ENCODE measurements at places on chromosomes 16 and 17.

- no peak for DNase-seq
Observed at GRCh38 chr16:64409783-64410210, 712.1 kb downstream of the CDH11 start.

GRCh38 chr16:24174504-24174903 is 81.6 kb upstream of the CACNG3 start:
- no peak for DNase-seq

GRCh38 chr17:1720856-1721386 is 3.6 kb upstream of the WDR81 start:
- DNase-seq: peak; percentile 82

- peak; percentile 90 for DNase-seq
Observed at GRCh38 chr16:15482068-15482747, 47.8 kb downstream of the BMERB1 start.

GRCh38 chr17:51298508-51299371 is 38.4 kb downstream of the UTP18 start:
- peak; percentile 19 for DNase-seq

GRCh38 chr17:20200865-20201458 is 191.8 kb downstream of the SPECC1 start:
- no peak for DNase-seq

DNA sequence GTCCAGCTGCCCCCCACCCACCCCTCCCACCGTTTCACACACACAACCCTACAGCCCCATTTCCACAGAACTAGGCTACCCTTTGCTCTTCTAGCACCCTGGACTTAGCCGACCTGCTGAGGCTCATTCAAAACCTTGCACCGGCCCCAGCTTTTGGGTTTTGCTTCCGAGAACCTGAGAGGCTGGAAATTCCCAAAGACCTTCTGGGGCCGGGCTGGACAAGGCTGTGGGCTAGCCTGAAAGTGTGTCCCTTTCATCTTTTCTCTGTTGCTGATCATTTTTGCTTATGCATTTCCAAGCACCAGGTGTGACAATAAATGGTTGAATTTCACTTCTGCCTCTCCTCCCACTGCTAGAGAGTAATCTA is 139.0 kb downstream of the DNAH9 start:
- no peak for DNase-seq

DNA sequence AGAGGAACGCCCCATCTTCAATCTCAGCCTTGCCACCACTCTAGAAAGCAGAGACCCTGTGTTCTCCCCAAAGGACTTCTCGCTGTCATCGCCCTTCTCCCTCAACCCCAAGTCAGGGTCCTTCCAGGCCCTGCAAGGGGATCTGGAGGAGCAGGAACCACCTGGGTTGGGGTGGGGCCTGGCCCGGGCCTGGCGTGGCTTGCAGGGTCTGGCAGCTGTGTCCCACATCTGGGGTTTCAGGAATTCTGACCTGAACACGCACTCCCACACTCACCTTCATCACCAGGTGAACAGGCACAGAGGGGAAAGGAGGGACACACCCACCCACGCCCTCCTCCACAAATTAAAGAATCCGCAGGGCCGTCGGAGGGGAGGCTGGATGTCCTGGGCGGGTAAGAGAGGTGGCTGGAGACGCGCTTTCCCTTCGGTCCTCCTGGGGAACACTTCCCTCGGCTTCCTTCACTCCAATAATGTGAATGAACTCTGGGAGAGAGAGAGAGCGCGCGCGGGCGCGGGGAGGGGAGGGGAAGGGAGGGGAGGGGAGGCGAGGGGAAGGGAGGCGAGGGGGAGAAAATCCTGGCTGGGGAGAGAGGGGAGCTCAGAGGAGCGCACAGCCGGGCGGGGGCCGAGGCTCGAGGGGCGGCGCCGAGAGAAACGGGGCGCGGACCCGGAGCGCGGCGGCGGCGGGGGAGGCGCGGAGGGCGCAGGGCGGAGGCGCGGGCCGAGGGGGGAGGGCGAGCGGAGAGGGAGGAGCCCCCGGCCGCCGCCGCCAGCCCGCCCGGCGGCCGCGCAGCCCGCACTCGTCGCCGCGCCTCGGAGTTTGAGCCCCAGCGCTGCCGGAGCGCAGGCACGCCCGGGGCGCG is at the start of gene CACNG4:
Gene CACNG4, plus strand, starts transcription at position 799 of the 863 bp plus-strand sequence. CDS start 205 bp downstream, outside the sequence.
- no peak for DNase-seq

- no peak for DNase-seq
Observed at GRCh38 chr17:59406808-59407381, 75.4 kb downstream of the YPEL2 start.

DNA sequence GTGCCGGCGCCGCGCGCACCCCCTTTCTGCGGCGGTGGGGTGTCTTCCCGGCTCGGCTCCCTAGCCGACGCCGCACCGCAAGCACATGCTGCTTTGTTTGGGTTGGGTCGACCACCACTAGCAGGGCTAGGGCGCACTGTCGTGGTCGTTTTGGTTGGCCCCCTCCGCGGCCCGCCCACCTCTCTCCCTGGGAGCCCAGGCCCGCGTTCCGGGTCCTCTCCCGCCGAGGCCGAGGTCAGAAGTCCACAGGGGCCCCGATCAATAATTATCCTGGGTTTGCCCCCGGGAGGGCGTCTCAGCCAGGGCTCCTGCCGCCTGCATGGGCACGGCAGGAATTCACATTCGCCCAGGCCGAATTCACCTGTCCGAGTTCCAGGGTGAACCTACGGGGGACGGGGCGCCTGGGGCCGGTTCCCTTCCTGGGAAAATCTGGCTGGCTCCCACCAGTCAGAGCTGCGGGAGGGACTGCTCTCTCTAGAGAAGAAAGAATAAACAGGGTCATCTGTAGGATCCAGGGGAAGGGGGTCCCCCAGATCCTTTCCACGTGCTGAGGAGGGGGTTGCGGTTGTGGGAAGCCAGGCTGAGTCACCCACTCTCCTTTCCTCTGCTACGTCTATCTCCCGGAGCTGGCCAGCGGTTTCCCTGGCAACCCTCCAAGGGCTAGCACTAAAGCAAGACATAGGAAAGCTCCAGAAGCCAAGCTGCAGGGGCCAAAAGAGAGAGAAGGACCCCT is 584 bp upstream of the STAT5B start:
- peak; percentile 83 for DNase-seq

DNA sequence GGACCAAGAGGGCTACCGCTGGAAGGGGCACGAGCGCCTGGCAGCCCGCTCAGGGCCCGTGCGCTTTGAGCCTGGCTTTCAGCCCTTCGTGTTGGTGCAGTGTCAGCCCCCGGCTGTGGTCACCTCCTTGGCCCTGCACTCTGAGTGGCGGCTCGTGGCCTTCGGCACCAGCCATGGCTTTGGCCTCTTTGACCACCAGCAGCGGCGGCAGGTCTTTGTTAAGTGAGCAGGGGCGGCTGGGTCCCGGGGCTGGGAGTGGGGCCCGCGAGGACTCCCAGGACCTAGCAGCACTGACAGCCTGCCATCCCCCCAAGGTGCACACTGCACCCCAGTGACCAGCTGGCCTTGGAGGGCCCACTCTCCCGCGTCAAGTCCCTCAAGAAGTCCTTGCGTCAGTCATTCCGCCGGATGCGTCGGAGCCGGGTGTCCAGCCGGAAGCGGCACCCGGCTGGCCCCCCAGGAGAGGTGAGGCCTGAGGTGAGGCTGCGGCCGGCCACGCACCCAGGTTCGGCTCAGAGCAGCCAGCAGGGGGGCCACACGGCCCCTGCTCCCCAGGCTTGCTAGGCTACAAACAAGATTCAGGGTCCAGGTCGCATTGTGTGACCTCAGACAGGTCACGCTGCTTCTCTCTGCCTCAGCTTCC is 17.4 kb upstream of the MYO15B start:
- no peak for DNase-seq

DNA sequence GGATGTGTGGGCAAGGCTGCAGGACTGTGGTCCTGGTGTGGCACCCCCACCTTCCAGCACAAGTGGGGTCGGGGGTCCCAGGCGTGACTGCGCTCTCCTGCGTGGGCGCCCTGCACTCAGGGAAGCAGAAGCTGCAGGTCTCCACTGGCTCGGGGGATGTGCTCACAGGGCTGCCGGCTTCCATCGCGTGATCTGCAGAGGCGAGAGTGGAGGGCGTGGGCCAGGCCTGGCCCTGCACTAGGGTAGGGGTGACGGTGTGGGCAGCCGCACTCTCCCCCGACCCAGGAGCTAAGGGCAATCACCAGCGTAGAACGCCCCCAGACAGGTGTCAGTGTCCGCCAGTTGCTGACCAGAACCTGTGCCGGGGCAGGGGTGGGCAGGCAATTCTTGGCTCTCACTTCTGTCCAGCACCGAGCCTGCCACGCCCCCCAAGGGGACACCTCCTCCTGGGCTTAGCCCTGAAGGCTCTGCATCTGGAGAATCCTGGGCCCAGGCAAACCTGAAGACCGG is 32.3 kb downstream of the TNFRSF13B start:
- DNase-seq: no peak

GRCh38 chr16:77971306-77972061 is 50.9 kb upstream of the CLEC3A start:
- peak; percentile 83 for DNase-seq

DNA sequence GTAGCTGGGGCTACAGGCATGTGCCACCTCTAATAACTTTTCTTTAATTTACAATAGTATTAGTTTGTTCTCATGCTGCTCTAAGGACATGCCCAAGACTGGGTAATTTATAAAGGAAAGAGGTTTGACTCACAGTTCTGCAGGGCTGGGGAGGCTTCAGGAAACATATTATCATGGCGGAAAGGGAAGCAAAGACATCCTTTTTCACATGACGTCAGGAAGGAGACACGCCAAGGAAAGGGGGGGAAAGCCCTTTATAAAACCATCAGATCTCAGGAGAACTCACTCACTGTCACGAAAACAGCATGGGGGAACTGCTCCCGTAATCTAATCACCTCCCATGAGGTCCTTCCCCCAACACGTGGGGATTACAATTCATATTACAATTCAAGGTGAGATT is 18.3 kb downstream of the IL4R start:
- DNase-seq: no peak

- no peak for DNase-seq
Observed at GRCh38 chr17:44655983-44656710, at the start of gene MEIOC. MEIOC (plus strand) TSS chr17:44656468; CDS start chr17:44656614, 146 bp downstream.

- no peak for DNase-seq
Observed at GRCh38 chr16:87963400-87963799, 12.2 kb downstream of the BANP start.

GRCh38 chr16:53773150-53773846 is 69.3 kb downstream of the FTO start:
- DNase-seq: peak; percentile 58

DNA sequence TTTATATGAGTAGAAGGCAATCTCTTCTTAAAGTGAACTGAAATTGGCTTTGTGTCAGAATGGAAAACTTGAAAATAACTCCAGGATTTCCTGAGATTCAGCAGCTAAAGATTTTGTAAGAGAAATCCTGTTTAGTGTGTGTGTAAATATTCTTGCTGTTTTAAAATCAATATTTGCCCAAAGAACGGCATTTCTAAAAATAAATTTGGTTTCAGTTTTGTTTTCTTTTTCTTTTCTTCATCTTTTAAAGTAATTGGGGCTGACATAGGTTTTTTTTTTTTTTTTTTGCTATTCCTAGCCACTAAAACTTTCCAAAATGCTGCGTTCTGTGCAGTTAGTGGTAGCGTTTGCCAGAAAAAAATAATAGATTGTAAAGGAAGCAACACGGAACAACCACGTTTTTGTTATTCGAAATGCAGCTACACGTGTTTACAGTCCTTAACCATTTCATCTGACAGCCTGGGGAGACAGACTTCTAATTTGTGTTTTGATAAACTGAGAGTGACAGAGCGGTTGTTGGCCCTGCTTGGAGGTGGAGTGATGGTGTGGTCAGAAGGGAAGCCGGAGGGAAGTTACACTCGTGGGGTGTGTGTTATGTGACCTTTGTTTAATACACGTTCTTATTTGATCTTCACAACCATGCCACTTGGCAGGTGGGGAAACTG is 21.6 kb upstream of the SMPD3 start:
- no peak for DNase-seq

GRCh38 chr17:17088541-17089525 is 46.6 kb downstream of the MPRIP start:
- no peak for DNase-seq

DNA sequence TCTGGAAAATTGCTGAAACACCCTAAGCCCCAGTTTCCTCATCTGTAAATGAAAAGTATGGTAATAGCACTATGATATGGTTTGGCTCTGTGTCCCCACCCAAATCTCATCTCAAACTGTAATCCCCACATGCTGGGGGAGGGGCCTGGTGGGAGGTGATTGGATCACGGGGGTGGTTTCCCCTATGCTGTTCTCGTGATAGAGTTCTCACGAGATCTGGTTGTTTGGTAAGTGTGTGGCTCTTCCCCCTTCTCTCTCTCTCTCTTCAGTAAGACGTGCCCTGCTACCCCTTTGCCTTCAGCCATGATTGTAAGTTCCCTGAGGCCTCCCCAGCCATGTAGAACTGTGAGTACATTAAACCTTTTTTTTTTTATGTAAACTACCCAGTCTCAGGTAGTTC is 490.7 kb downstream of the TMEM114 start:
- DNase-seq: no peak

- no peak for DNase-seq
Observed at GRCh38 chr17:44741316-44741715, 17.5 kb upstream of the ADAM11 start.

- peak; percentile 74 for DNase-seq
Observed at GRCh38 chr17:82051776-82052637, at the start of the genes GPS1 and RFNG. GPS1 (plus strand) TSS chr17:82051898; CDS start chr17:82051932, 34 bp downstream. RFNG (minus strand) TSS chr17:82051811; CDS start chr17:82051766, 45 bp downstream.

DNA sequence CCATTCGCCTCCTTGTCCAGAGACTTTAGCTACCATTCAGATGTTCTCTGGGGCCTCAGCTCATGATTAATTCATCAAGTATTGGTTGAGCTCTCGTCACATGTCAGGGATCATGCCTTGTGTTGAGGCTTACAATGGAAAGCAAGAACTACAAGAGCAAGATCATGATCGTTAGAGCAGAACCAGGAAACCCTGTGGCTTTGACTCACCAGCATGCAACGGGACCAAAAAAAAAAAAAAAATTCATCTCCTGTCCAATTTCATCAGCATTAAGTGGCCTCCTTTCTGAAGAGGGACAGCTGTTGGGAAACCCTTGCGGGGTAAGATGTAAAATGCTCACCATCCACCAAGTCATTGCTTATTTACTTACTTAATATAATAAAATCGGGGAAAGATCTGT is 12.1 kb upstream of the USP10 start:
- DNase-seq: no peak

DNA sequence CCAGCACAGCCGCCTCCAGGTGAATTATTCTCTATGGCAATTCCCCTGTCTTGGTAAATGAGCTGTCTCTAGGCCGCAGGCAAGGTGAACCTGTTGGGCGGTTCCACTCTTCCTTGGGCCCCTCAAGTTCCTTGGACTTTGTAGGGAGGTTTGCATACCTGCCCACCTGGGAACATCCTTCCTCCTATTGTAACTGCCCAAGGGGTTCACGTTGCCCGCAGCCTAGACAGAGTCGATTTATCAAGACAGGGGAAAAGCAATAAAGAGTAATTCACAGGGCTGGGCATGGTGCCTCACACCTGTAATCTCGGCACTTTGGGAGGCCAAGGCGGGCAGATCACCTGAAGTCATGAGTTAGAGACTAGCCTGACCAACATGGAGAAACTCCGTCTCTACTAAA is 122.5 kb downstream of the KCNJ18 start:
- DNase-seq: no peak

- no peak for DNase-seq
Observed at GRCh38 chr17:29433541-29433940, 43.4 kb downstream of the TAOK1 start.

DNA sequence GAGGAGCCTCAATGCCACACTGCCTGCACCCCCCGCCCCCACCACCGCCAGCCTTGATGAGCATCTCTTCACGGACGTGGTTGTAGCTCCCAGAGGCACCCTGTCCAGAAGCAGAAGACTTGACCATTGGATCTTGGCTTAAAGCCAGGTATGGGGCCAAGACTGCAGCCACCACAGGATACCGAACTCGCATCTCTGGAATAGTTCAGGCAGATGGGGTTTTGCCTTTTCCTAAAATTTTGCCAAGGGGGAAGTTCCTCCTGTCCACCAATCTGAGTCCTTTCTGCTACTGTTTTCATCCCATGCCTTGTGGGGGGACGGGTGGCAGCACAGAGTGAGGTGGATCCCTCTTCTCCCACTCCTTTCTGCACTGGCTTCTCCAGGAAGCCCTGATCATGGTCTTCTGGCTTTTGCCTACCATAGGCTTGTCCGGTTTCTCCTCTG is 939 bp downstream of the CORO6 start:
- no peak for DNase-seq
